Suppressor macrophage treated with lipopolysaccharide for 4 hours (primary cell): ENCODE measurements at places on chromosomes 12 and 14.
A peak's percentile ranks its signal among the peaks of the same experiment; 100 is the strongest.

GRCh38 chr14:92409043-92409442, 86.1 kb downstream of the SLC24A4 start:
- DNase-seq: no peak

GRCh38 chr12:5073853-5074252, 30.2 kb downstream of the KCNA5 start:
- DNase-seq: no peak

DNA sequence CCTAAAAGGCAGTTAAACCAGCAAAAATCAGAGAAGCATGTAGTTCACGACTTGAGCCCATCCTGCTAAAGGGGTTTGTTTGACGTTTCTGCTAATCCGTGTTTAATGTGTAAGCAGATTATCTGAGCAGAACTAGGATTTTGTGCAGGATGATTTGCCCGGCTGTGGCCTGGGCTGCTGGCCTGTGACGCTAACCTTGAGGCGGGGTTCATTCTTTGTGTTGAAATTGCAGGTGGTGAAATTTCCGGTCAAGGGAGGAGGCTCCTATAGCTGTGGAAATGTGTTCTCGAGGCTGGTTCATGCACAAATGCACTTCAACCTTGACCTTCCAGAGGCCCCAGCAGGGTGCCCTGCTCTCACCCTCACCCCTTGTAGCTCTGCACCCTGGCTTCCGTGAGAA, 63.7 kb downstream of the SLC24A4 start:
- peak; percentile 81 for DNase-seq

DNA sequence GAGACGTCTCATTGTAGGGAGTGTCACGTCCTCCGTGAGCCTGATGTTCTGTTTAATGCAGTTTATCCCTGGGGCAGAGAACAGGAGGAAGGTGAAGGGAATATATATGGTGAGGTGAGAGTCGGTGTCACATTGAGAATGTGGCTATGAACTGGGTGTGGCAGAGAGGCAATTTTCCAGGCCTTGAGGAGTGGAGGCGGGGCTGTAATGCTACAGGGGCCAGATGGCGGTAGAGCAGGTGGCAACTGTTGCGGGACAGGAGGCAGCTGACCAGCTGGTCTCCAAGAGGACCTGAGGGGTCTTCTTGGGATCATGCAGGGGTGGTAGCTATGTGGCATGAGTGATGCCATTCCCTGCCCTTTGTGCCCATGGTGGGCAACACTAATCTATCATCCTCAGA, 59.6 kb downstream of the CACNA1C start:
- DNase-seq: no peak

- DNase-seq: no peak
These were observed 201.5 kb upstream of the RTL1 start for GRCh38 chr14:101105045-101105444.

DNA sequence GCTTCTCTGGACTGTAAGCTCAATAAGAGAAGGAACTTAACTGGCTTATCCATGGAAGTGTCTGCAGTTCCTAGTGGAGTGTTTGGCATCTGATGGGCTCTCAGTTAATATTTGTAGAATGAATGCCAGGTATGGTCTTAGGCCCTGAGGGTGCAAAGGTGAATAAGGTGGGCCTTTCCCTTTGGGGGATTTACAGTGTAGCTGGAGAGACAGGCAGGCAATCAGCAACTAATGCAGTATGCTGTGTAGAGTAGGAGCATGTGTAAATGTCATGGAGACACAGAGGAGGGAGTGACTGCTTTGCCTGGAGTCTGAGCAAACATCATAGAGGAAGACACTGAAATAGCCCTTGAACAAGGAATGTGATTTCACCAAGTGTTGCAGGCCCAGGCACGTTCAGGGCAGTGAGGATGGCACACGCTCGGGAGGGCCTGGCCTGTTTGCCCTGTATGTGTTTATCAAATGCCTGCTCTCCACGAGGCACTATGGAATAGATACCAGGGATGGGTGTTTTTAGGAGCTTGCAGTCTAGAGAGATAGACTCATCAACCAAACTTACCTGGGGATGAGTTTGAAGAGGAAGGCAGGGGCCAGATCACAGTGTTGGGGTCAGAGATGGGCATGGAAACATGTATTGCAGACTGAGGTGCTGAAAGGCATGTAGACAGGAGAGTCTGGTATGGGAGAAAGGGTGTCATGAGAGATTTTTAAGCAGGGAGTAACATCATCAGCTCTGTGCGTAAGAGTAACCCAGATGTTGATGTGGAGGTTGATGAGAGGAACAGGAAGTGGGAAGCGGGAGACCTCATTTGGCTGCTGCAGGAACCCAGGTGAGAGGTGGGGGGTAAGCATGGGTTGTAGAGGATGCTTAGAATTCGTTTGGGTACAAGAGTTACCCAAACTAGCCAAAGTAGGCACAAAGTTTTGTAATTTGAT, 54.1 kb downstream of the PLXNC1 start:
- DNase-seq: no peak

DNA sequence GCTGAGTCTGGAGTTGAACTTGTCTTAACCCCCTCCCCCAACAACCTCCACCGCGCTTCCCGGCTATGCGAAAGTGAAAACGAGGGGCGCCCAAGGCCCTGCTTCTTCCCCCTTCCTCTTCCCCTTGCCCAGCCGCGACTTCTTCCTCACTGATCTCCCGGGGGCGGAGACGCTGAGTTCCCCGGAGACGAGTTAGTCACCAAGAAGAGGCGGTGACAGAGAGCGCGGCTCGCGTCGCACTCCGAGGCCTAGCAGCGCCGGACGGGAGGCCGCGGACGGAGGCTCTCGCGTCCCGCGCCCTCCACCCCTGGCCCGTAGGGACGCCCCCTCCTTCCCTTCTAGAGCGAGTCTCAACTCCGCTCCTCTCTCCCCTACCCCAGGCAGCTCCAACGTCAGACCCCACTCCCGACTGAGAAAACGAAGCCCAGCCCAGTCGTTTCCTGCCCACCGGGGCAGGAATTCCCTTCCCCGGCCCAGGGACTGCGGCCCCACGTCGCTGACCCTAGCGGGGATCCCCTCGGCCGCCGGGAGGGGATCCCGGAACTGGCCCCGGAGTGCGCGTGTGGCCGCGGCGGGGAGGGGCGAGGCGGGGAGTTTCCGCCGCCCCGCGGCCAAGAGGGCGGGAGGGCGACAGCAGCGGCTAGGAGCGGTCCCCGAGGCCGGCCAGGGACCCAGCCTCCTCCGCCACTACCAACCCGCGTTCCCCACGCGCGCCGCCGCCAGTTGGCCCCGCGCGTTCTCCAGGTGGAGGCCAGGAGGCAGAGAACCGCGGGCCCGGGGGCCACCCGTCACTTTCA, 1.4 kb downstream of the BAZ1A start:
- peak; percentile 99 for DNase-seq

GRCh38 chr14:96088911-96089310, 49.7 kb downstream of the C14orf132 start:
- DNase-seq: no peak

GRCh38 chr12:68344126-68344525, 12.0 kb upstream of the MDM1 start:
- DNase-seq: no peak

DNA sequence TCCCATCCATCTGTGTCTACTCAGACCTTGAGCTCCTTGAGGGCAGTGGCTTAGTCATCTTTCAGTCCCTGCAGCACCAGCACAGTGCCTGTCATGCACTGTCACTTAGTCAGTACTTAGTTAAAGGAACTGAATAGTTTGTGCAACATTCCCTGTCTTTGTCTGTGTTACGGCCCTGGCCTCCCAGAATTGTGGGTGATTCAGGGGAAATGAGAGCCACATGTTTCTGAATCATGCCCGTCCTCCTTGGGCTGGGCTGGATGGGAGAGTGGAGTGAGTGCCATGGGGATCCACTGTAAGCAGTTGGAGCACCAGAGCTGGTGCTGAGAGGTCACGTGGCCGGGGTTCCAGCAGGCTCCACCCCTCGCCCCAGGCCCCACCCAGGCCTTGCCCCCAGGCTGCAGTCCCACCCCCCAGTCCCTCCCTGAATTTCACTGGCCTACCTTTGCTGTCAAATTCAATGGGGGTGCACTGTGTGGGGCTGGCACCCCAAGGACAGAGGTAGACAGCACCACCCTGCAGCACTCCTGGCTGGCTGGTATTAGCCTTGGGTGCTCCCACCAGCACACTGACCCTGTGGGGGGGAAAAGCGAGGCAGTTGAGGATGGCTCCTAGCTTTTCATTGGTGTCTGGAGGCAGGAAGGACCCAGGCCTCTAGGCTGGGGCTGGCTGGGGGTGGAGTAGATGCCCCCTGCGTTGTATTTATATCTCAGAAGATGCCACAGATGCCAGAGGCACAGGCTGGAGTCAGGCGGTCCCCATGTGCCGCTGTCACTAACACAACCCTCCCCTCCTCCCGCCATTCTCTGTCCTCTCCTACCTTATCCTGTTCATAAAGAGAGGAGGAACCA, 7.5 kb downstream of the ITGA5 start:
- DNase-seq: peak; percentile 98

DNA sequence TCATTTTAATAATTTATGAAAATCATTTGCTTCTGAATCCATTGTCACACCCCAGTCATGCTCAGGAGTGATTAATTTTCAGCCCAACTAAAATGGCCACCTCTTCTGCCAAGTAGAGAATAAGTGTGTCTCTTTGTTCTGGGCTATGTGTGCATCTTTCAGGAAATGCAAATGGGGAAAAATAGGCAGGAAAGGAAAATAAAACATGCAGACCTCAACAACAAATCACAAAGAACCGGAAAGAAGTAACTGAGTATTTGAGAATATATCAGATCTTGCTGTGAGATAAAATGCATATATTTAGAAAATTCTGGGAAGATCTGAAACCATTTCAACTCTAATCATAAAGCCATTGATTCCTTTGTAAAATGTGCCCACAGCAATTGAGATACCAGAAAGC, 763.9 kb downstream of the GALC start:
- no peak for DNase-seq

DNA sequence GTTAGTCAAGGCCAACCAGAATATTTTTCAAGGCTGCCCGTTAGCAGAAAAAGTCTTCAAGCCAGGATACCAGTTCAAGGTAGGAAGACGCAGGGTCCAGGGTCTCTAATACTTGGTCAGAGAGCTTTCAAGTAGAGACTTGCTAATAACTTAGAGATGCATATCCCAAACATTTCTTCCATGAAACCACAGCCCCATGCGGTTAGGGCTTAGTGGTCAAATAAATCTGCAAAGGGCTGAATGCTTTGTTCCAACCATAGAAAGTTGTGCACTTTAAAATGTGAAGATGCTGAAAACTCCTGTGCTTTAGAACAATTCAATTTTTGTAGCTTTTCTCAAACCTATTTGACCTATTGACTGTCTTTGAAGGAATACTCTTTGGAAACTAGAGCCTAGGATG, 208.9 kb downstream of the PIK3C2G start:
- no peak for DNase-seq

DNA sequence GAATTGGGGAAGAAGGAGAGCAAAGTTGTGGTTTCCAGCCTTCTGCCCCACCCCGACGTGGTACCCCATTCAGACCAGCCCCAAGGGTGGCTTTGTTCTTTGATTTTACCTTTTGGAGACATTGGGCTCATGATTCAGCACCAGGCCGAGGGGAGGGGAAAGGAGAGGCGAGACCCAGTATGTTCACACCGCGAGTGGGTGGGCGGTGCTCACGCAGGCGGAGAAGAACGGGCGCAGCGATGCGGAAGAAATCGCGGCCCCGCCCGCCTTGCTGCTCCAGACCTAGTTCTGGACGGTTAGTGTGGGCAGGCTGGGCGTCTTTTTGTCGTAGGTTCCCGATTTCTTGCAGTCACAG, 963 bp downstream of the ATL1 start:
- DNase-seq: peak; percentile 89

DNA sequence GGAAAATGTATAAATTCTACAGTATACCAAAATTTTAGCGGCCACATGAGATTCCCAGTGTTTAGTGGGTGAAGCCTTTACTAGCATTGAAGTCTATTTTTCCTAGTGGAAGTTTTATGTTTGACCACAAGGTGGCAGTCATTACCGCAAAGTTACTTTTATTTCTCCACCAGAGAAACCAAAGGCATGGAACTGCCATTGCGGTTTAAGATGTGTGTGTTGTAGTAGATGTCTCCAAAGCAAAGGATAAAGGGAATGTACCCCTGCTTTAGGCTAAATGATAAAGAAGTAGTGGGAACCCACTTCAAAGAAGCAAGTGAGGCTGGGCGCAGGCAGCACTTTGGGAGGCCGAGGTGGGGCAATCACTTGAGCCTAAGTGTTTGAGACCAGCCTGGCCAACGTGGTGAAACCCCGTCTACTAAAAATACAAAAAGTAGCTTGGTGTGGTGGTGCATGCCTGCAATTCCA, 140.5 kb downstream of the PRKCH start:
- DNase-seq: peak; percentile 80

DNA sequence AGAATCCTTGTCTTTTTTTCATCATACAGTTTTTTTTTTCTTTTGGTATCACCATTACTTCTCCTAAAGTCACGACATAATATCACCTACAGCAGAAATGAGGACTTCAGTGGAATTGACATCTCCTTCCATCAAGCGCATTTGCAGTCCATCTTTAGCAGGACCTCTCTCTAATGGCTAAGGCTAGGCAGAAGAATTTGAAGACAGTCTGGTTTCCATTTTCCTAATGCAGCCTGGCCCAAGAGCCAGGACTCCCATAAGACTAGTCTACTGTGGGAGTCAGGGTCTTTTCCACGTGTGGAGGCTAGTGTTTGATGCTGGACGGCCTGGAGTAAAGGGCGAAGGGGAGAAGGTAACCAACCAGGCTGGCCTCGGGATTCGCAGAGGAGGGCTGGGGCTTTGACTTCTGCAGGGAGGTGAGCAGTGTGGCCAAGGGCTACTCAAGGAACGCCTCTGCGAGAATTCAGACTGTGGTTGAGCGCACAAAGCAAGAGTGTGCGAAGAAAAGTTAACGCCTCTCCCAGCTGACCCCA, 769 bp upstream of the ZNF740 start:
- no peak for DNase-seq

DNA sequence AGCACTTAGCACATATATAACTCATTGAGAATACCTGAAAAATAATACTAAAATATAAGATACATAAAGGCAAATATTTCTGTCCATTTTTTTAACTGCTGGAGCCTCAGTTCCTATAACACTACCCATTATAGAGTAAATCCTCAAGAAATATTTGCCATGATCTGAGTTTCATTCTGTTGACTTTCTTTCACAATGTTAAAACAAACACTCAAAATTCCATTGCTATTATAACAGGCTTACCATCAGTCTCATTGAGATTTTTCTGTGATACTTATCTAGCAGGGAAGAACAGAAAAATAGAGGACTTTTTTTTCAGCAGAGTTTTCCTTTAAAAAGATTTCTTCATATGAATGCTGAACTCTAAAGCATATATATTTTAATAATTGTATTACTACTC, 24.5 kb downstream of the LMO3 start:
- DNase-seq: no peak

- DNase-seq: no peak
These were observed 588.7 kb downstream of the CCER1 start for GRCh38 chr12:90366286-90366685.

GRCh38 chr12:15690320-15690719, 98.9 kb downstream of the EPS8 start:
- no peak for DNase-seq

GRCh38 chr12:3604748-3605586, 114.0 kb downstream of the PRMT8 start:
- DNase-seq: peak; percentile 46
